Epithelial cell of proximal tubule (primary cell): ENCODE measurements at places on chromosomes 4 and X. TPM values are rescaled to one million over a fixed set of nuclear protein-coding genes. Genes with fewer than 3 reads are reported as not detected.
A peak's percentile ranks its signal among the peaks of the same experiment; 100 is the strongest.

GRCh38 chrX:54181202-54181953 is 1.7 kb downstream of the FAM120C start:
- no peak for DNase-seq

- DNase-seq, result no peak
Measured at GRCh38 chrX:136468391-136469103, 19.2 kb upstream of the BRS3 start.

GRCh38 chr4:76087007-76087769 is 12.7 kb downstream of the ART3 start:
- peak; percentile 20 for DNase-seq

DNA sequence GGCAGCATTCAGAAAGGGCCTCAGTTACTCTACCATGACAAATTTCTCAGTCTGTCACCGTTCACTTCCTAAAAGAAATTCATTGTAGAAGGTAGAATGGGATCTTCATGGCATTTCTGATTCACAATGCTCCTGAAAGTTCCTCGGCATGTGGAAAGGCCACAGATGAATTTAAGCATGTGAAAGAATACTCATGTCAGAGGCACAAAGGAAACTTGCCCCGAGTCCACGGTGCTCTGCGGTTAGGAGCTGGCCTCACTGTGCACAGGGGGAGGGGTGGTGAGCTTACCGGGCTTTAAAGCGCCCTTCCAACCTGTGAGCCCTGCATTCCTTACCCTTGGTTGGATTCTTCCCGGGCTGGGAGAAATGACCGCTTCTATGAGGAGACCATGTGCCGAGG is 9.3 kb downstream of the TKTL1 start:
- DNase-seq, result no peak

DNA sequence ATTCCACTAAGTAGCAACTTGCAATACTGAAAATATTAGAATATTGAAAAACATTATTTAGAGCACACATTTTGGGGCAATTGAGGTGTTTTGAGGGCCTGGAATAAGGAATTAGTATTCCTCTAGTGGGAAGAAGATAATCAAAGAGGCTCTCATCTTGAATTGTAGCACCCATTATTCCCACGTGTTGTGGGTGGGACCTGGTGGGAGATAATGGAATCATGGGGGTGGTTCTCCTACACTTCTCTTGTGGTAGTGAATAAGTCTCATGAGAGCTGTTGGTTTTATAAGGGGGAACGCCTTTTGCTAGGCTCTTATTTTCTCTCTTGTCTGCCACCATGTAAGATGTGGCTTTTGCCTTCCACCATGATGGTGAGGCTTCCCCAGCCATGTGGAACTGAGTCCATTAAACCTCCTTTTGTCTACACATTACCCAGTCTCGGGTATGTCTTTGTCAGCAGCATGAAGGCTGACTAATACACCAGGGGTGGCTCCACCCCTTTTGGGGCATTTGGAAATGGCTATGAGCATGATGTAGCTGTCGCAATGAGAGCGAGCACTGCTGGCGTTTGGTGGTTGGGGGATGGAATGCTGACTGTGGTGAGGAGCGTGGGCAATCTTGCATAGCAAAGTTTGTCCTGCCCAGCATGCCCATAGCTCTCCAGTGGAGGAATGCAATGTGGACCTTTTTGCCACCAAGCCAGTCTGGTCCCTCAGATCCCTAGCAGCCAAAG is 308.2 kb downstream of the FRMPD4 start:
- DNase-seq, result no peak

DNA sequence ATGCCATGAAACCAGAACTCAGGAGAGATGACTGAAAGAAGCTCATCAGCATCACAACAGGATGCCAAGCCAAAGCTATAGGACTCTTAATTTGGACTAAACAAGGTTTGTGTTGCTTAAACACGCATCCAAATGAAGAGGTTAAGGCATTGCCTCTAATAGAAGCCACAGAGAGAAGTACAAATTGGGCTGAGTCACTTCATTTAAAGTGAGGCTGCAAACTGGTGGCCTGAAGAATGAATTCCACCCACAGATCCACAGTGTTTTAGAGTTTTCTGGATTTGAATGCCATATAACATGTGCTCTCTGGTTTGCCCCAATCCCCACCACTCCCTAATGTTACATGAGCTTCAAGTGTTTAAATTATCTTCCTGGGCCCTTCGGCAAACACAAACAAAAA is 103.5 kb downstream of the FIP1L1 start:
- DNase-seq, result no peak

Gene CXCL13
- total RNA-seq, result not detected in 2 replicates

GRCh38 chr4:143482840-143483239 is 30.7 kb upstream of the SMARCA5 start:
- DNase-seq, result peak; percentile 22

DNA sequence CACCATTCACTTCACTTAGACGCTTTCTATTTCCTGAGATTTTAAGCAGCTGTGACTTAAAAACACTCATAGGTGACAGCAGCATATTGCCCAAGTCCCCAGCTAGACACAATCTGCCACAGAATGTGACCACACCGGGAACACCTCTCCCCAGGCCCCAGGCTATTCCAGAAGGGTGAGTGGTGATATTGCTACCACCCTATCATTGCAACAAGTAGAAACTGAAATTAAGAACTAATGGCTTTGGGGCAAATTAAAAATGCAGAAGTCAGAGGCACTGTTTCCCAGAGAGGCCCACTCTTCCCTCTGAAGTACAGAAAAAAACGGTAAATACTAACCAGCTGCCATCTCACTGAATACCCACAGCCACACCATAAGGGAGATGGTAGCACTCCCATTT is 35.0 kb downstream of the QDPR start:
- DNase-seq, result no peak

GRCh38 chr4:1029529-1029928 is 18.1 kb downstream of the FGFRL1 start:
- no peak for DNase-seq

Gene DMRTC1
- total RNA-seq, result not detected in 2 replicates

- DNase-seq, result no peak
Measured at GRCh38 chr4:41750626-41751448, 2.3 kb upstream of the PHOX2B start.

Gene CENPVL3
- 0.07 and 0.23 TPM in 2 replicates for total RNA-seq

Gene DRD5
- total RNA-seq, result not detected in 2 replicates

- DNase-seq, result no peak
Measured at GRCh38 chr4:157727163-157727562, 445.7 kb downstream of the GASK1B start.

Gene STATH
- total RNA-seq, result not detected in 2 replicates

DNA sequence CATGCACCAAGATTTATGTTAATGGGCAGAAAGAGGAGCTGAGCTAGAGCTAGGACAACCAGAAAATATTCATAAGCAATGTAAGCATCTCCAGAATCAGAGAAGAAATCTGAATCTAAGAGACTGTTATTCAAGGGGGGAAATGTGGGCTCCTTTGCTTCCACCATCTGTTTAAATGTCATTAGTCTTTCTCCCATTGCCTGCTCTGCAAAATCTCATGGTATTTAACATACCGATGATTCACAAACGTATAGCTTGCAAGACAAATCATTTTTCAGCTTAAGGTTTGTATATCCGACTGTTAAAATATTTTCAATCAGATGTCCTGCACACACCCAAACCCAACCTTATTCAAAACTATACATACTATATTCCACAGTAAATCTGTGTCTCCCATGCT is 133.4 kb upstream of the TACR3 start:
- no peak for DNase-seq

DNA sequence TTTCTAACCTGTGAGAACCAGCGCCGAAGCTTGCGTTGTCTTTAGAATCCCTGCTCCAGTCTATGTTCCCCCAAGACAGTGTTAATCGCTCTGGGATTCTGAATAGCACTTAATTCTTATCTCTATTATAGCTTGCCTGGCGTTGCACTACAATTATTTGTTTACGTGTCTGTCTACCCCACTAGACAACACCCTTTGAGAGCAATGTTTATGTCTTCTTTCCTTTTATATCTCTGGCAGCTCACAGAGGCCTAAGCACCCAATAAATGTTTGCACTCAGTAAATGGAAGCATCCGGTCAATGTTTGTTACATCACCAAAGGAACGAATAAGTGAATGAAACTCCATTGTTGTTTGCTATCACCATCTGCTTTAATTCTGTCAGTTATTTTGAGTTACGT is 4.8 kb upstream of the NHS start:
- DNase-seq, result no peak

Gene RGN
- total RNA-seq, result 0.80 and 2.9 TPM in 2 replicates

Gene HSFX1
- total RNA-seq, result 0.51 TPM in 1 of 2 replicates, not detected in the other

- no peak for DNase-seq
Measured at GRCh38 chrX:115713460-115713859, 152.5 kb downstream of the PLS3 start.

DNA sequence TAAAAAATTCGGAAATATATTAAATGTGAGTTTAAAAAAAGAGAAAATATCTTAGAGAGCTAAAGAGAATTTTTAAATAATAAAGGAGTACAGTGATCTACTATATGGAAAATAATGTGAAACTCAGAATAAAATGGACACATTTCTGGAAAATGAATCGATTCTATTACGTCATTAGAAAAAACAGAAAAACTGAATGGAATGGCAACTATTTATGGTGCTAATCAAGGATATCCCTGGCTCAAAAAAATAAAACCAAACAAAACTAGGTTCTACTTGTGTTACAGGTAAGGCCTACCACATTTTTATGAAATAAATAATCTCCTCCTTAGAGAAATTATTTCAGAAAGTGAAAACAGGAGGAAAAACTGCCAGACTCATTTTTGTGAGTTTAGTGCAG is 5.5 kb upstream of the SLC7A11 start:
- no peak for DNase-seq

DNA sequence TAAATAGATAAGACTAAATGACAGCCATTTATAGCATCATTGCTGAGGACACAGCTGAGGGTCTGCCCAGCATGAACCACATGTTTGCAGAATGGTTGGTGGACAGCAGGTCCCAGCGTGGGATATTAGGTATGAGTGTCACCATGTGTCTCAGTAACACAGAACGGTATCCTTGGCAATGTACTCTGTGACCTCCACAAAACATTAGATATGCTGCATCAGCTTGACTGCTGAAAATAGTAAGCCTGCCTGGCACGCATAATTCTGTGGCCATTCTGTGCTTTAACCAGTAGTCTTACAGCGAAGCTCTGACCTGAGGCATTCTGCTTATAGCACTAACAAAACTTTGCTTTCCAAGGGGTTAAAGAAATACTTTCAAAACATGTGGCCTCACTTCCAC is 32.0 kb downstream of the LIMCH1 start:
- no peak for DNase-seq

- DNase-seq, result no peak
Measured at GRCh38 chr4:168659741-168660465, 163.1 kb downstream of the PALLD start.

DNA sequence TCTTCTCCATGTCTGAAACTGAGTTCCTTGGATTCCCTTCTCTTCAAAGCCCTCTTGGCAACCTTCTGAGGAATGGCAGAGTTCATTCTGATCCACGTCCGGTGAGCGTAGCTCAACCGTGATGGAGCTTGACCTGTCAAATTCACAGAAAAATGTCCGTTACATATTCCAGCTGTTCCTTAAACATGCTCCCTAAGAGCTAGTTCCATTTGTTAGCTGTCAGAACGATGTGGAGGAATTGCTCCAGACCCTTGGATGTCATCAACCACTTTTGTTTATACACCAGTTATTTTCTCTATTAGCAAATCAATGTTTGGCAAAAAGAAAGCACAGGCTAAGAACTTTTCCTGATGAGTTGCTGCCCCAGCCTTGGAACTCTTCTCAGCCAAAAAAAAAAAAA is 50.1 kb downstream of the NHS start:
- DNase-seq, result no peak

Gene FGFBP2
- 0.22 TPM in 1 of 2 replicates, not detected in the other for total RNA-seq

DNA sequence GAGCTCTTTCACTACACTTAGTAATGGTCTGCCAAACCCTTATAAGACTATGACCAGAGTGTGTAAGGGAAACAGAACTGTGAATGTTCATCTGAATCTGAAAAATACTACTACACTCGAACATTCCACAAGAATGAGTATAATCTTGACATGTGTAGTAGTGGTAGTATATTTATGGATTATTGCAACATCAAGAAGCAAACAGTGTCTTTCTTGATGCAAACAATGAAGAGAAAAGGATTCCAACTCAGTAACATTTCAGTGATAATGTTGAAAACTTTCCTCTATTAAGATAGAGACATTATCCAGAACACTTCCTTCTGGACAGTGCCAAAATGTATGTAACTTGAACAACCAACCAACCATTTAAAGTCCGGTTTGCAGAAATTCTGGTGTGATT is 394.7 kb upstream of the CPEB2 start:
- DNase-seq, result no peak

GRCh38 chr4:19823781-19824180 is 427.9 kb upstream of the SLIT2 start:
- no peak for DNase-seq

DNA sequence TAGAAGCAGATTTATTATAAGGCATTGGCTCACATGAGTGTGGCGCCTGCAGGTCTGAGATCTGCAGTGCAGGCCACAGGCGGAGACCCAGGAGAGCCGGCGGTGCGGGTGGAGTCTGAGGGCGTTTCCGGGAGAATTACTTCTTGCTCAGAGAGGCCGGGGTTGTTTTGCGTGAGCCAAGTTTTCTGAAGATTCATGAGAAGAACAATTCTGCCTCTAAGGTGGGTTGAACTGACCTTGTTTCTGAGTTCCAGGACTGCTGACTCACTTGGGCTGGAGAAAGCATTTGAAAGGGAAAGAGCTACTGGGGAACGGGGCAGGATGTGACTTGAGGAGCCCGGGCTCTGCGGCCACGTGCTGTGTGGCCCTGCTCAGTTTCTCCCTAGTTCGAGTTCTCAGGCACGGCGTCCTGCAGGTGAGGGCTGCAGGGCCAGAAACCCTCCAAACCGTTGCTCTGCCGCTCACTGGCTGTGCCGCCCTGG is 36.7 kb upstream of the SORCS2 start:
- no peak for DNase-seq

- DNase-seq, result no peak
Measured at GRCh38 chr4:6840062-6840976, 57.8 kb downstream of the KIAA0232 start.

DNA sequence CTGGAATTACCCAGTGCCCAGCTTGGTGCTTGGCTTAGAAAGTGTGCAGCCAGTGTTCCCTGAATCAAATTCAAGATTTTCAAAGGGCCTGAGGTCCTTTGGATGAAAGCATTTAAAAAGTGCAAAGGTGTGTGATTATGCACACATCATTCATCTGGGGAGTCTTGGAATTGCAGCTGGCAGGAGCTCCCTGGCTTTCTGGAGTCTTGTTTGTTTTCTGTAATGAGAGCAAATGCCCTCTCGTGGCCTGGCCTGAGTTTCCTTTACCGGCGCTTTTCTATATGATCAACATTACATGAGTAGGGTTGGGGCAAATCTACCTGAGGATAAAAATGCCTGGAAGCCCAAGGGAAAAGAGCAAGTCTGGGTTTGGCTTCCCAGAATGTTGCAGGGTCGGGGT is 24.6 kb upstream of the SORCS2 start:
- no peak for DNase-seq

- no peak for DNase-seq
Measured at GRCh38 chrX:110015032-110015431, 12.1 kb downstream of the TMEM164 start.

- no peak for DNase-seq
Measured at GRCh38 chrX:110755061-110755460, 40.6 kb downstream of the CHRDL1 start.
